Endothelial cell of umbilical vein (primary cell): ENCODE measurements at places on chromosomes 2 and 18. TPM values are rescaled to one million over a fixed set of nuclear protein-coding genes. Genes with fewer than 3 reads are reported as not detected.
A peak's percentile ranks its signal among the peaks of the same experiment; 100 is the strongest.

EPB41L3 gene
- 114 and 154 TPM in 2 replicates for total RNA-seq

DNA sequence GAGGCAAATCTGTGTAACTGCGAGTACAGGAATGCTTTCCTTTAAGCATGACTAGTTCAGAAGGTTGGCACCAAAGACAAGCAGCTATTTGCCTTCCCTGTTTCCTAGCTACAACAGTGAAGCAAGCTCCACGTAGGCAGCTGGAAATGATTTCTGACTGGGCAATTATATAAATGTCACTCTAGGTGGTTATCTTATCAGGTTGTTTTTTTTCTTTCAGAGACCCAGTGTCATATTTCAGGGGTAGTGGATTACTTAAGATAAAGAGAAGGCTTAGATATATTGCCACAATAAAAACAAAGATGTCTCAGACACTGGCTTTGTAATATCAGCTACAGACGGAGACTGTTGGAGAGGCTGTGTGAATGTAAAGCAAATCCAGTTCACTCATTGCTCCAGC, 748.9 kb upstream of the NXPH2 start:
- DNase-seq: no peak

GRCh38 chr18:34594266-34594665, 115.8 kb upstream of the DTNA start:
- no peak for DNase-seq

ATP6V1B1 gene
- 0.60 and 0.77 TPM in 2 replicates for total RNA-seq

KIF3C gene
- 40.7 and 42.1 TPM in 2 replicates for total RNA-seq

TSGA10 gene
- total RNA-seq: 0.51 and 2.7 TPM in 2 replicates

DNA sequence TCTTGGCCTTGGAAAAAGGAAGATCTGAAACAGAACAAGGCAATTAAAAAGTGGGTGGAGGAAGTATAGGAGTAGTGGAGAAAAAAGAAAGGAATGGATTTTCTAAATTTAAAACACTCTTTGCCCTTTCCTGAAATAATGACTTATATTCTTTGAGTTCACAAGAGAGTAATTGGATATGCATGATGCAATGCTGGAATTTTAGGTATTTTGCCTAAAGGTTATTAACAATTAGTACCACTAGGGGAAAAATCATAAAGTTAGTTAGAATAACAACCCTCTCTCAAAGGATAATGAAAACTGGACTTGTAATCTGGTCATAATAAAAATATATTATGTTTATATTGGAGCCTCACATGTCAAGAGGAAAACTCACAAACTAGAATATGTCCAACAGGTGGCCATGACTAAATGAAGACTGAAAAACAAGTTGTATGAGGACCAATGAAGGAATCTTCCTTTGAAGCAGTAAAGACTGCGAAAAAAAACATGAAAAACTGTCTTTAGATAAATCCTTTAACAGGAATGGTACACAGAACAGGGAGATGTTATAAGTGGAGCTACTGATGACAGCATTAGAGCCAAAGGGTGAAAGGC, 281.8 kb downstream of the NCKAP5 start:
- DNase-seq: no peak

DNA sequence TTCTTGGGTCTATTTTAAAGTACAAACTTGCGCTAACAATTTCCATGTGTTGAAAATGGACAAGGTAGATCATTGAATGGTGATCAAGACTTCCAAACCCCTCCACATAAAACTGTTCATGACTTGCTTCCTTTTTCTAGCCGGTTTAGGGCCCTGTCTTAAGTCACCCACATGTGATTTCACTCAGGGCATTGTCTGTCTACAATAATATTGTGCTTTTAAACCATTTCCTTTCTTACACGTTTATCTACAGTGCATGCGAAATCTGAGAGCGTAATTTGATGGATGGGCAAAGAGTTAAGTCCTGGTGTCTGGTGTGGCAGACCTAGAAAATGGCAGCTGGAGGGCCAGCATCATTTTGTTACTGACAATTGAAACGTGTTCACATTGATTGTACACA, 2.0 kb upstream of the ZNF516 start:
- no peak for DNase-seq

GRCh38 chr2:79960519-79960918, 344.0 kb downstream of the LRRTM1 start:
- DNase-seq: no peak

DNA sequence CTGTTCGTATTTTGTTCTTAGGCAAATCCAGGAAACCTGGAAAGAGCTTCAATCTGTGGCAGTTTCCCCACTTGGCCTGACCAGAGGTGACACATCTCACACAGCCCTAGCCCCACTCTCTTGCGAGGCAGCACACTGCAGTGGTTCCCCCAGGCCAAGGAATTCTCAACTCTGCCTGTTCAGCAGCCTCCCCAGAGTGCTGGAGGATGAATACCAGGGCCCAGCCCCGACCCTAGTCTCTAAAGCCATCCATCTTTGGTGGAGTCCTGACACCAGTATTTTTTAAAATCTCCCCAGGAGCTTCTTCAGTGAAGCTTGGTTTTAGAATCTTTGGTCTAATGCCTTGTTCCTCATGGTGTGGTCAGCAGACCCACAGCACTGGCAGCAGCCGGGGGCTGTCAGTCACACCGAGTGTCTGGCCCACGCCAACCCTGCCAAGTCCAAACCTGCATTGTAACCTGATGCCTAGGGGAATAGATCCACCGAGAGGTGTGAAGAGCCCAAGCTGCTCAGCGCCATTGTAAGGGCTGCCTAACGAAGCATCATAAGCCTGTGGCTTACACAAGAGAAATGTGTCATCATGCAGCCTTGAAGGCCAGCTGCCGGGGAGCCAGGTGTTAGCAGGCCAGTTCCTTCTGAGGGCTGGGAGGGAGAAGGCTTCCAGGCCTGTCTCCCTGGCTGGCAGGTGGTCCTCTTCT, 428.7 kb upstream of the ID2 start:
- no peak for DNase-seq

DOK6 gene
- not detected in 2 replicates for total RNA-seq

DNA sequence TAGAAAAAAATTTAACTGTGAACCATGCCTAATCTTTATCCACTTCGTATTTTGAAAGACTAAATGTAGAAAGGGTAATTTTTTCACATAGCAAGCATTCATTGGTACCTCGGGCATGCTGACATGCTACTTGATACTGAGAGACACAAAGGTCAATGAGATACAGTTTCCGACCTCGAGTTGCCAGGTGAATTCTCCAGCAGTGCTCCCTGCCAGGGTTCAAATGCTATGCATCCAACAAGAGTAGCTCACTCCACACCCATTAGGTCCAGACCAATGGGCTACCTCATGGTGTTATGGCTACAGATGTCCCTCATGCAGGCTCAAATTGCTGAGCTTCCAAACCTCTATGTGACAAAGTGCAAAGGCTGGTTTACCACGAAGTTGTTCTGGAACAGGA, 305.8 kb downstream of the PIEZO2 start:
- no peak for DNase-seq

GRCh38 chr18:58998401-58999203, 133.9 kb downstream of the ZNF532 start:
- no peak for DNase-seq

DNA sequence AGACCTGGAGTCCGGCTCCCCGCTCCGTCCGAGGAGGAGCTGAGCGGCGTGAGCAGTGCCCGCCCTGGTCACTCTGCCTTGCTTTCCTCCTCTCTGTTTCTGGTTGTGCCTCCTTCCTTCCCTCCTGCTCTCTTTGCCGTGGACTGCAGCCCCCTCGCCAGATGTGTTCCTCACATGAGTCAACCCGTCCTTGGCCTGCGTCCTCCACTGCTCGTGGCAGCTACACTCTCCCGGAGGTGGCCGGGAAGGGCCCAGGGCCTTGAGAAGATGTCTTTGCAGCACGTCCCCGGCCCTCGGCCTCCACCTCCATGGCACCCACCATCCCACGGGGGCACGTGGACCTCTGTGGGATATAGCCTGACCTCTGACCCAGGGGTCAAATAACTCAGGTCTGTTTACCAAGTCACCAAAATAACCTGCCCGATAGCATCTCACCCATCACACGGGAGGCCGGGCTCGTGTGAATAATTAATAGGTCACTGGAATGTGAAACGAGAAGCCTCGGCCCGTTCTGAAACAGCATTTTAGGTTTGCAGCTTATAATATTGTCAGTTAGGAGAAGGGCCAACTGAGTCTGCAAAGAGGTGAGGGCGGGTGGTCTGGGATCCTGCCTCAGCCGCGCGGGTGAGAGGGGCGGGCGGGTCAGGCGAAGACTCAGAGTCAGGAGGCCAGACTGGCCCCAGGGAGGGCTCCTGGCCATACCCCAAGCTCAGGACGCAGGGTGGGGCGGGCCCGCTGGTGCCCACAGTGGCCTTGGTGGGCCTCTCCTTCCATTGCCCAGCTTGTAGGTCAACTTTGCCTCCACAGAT, 42.6 kb downstream of the NFATC1 start:
- no peak for DNase-seq

- DNase-seq: no peak
Measured at GRCh38 chr2:74079522-74080341, 68.0 kb downstream of the BOLA3 start.

HRH4 gene
- not detected in 2 replicates for total RNA-seq

GRCh38 chr2:74602586-74603281, 45.4 kb downstream of the M1AP start:
- no peak for DNase-seq

SPHKAP gene
- total RNA-seq: not detected in 2 replicates

MAIP1 gene
- 17.7 and 17.9 TPM in 2 replicates for total RNA-seq

- DNase-seq: peak; percentile 64
Measured at GRCh38 chr2:30225131-30225762, 6.1 kb upstream of the LBH start.

- peak; percentile 38 for DNase-seq
Measured at GRCh38 chr2:176814740-176815367, 397.7 kb upstream of the HNRNPA3 start.

GRCh38 chr2:164954186-164954585, 1.1 kb downstream of the SLC38A11 start:
- no peak for DNase-seq

GRB14 gene
- total RNA-seq: 2.7 and 10.3 TPM in 2 replicates

- no peak for DNase-seq
Measured at GRCh38 chr2:41970988-41971660, 76.7 kb upstream of the PKDCC start.

GRCh38 chr2:88038263-88039105, 17.1 kb downstream of the KRCC1 start:
- peak; percentile 28 for DNase-seq

GRCh38 chr18:54967786-54968185, 8.5 kb upstream of the CCDC68 start:
- no peak for DNase-seq

ACMSD gene
- total RNA-seq: not detected in 2 replicates

GRCh38 chr2:107027205-107027604, 141.2 kb upstream of the ST6GAL2 start:
- no peak for DNase-seq

CERKL gene
- not detected in 2 replicates for total RNA-seq

DNA sequence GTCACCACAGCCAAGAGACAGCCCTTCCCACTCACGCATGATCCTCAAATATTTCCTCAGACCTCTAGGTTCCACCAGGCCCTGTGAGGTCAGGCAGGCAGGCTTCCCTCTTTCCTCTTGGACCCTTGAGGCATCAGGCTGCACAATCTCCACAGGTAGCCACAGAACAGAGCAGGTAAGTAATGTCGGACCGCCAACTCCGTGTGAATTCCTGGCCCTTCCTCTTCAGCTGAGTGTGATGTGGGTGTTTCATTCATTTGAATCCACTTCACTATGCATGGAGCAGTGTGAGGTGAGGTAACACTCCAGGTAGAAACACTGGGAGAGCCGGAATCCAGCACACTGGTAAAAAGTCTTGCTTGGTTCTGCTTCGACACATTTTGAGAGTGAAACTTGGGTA, 44.0 kb downstream of the MRPL35 start:
- no peak for DNase-seq

DNA sequence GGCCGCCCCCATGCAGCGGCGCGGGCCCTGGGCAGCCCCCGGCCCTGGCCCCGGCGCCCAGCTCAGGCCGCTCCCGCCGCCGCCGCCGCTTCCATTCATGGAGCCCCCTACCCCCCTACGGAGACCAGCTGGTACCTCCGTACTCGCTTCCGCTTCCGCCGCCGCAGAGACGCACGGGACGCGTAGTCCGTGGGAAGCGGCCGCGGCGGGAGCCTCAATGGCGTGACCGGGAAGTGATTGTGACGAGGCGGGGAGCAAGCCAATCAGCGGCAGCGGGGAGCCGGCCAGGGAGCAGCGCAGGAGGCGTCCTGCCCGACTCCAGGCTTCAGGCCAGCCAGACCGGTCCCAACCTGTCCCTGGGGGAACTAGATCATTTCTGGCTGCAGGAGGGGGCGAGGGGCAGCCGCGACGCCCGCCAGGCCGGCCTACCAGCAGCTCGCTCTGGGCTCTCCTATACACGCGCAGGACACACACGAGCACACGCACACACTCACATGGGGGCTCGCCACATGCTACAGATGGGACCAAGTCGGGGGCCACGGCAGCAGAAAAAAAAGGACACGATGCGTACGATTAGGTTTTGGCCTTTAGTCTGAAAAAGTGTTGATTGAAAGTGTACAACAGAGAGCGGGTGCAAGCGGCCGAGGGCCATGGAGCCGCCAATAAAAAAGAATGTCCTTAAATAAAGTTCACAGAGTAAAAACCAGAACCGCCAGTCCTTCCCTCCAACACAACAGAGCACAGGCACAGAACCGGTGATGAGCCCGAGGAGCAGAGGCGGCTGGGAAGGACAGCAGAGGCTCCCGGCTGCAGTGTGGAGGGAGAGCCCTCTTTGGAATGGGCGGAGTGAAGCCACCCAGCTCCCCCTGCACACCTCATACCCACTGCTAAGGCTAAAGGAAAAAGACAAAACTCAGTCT, at the start of gene ZNF513:
TSS of gene ZNF513 (minus strand) at position 109 of the 920 bp plus-strand sequence. CDS start 208 bp downstream, outside the sequence.
- DNase-seq: peak; percentile 95

- DNase-seq: peak; percentile 32
Measured at GRCh38 chr2:186757009-186757408, 63.1 kb downstream of the FAM171B start.
